ENCODE measurements at places on chromosomes 2 and 18.

- DNase-seq = no peak
These were observed 11.4 kb downstream of the MYO5B start for GRCh38 chr18:50183556-50183955.

DNA sequence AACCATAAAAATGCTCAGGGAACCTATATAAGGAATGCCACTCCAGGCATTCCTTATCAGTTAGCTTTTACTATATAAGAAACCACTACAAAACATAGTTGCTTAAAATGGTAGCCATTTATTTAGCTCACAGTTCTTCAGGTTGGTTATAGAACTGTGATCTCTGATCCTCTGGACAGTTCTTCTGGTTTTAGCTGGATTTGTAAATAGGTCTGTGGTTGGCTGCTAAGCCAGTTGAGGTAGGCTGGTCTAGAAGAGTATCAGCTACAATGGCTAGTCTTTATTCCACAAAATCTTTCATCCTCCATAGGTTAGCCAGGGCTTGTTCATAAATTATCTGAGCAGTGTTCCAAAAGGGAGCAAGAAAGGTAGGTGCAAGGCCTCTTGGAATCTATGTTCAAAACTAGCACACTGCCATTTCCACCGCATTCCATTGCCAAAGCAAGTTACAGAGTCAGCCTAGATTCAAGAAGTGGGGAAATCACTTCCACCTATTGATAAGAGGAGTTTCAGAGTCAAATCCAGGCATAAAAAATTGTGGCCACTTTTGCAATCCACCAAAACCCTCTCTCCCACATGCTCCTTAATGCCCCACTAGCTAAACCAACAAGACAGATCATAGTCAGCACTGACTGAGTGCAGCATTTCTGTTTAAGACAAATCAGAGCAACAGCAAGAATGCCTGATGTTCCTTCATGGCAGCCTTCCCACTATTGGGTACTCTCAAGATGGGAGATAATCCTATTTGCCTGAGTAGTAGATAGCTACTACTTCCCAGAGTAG lies 146.4 kb downstream of the IRS1 start:
- no peak for DNase-seq

GRCh38 chr2:224875841-224876240 lies 159.7 kb upstream of the CCDC195 start:
- DNase-seq = no peak

- DNase-seq = no peak
These were observed 9.2 kb downstream of the CCNYL1 start for GRCh38 chr2:207720517-207721187.

- DNase-seq = no peak
These were observed 886.4 kb upstream of the CDH2 start for GRCh38 chr18:29063346-29063745.

GRCh38 chr2:25251071-25251421 lies 82.7 kb upstream of the POMC start:
- DNase-seq = no peak

DNA sequence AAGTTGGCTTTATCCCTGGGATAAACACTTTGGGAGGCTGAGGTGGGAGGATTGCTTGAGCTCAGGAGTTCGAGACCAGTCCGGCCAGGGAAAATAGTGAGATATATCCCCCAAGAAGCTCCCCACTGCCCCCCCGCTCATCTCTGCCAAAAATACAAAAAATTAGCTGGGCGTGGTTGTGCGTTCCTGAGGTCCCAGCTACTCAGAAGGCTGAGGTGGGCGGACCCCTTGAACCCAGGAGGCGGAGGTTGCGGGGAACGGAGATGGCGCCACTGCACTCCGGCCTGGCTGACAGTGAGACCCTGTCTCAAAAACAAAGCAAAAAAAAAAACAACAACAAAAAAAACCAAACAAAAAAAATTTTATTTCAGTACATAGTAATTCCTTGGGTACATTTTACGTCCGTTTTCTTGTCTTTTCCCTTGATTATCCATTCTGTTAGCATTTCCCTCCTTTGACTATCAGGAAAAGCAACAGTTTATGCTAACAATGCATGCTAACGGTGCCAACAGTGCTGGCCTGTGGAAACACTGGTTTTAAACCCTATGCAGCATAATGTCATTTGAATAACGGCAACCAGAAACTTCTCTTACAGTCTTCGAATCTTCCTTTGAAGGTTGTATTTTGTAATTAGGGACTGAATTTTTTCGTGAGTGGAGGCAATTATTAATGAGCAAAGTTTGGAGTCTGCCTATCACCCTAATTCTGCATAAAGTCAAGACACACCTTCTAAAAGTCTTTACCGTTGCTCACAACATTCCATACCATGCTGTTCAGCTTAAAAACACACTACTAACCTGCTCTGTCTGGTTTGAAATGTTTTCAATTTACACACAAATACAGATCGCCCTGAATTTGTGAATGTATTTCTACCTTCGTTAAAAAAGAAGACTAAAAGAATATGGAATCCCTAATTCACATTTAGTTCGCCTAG lies 721 bp upstream of the MIB1 start:
- DNase-seq = no peak
